Neural progenitor cell (in vitro differentiated cells): ENCODE measurements at places on chromosomes 16 and 17.

DNA sequence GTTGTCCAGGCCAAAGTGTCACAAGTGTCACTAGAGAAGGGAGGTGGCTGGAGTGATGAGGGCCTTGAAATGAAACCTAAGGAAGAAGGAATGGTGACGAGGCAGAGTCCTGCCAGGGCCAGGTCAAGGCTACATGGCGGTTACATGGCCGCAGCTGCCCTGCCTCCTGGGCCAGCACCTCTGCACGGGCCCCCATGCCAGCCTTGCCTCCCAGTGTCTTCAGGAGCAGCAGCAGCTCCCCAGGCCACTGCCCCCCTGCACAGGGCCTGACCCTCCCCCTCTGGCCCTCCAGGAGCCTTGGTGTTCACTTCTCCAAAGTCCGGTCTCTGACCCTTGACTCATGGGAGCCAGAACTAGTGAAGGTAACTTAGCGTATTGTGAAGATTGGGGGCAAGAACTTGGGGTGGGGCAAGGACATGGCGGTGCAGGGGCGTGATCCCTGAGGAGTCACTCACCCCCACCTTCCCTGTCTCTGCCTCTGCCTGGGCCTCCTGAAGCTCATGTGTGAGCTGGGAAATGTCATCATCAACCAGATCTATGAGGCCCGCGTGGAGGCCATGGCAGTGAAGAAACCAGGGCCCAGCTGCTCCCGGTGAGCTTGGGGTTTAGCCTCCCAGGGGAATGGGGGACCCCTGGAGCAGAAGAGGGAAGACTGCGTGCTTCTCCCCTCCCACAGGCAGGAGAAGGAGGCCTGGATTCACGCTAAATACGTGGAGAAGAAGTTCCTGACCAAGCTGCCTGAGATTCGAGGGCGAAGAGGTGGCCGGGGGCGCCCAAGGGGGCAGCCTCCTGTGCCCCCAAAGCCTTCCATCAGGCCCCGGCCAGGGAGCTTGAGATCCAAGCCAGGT is 4.1 kb upstream of the KCTD11 start:
- DNase-seq: no peak

DNA sequence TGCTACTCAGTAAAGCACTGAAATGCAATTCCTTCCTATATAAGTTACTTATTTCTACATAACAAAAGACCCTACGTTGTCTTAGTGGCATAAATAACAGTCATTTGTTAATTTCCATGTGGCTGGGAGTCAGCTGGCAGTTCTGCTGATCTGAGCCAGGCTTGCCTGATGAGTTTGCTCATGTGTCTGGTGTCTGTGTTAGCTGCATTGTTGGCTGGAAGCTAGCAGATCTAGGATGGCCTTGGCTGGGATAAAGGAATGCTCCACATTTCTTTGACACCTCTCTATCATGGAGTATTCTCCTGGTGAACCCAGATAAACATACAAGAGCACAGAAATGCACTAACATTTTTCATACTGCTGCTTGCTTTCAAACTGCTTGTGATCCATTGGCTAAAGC is 264.4 kb upstream of the MON1B start:
- no peak for DNase-seq

DNA sequence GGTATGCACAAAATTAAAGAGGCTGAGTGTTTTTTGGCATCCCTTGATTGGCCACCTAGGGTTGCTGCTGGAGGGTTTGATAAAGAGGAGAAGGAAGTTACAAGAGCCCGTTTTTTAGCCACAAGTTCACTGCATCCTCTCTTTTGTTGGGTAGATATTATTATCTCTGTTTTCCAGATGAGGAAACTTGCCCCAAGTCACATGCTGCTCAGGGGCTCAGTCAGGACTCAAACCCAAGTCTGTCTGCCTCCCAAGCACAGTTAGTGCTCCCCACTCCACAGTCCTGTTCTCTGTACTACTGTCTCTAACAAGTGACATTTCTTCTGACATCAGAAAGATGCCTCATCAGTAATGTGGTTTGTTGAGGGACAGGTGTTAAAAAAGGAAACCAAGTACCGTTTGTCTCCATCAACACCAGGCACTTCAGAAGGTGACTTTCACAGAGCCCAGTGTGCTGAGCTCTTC is 1.4 kb downstream of the NT5M start:
- no peak for DNase-seq

- no peak for DNase-seq
These were observed 14.2 kb upstream of the SLC6A2 start for GRCh38 chr16:55641430-55642056.

GRCh38 chr17:62723842-62724241 is 84.3 kb downstream of the MARCHF10 start:
- peak; percentile 53 for DNase-seq

- DNase-seq: no peak
These were observed 5.0 kb downstream of the PITPNM3 start for GRCh38 chr17:6551356-6551755.
